ENCODE measurements at places on chromosomes 2 and 18.

DNA sequence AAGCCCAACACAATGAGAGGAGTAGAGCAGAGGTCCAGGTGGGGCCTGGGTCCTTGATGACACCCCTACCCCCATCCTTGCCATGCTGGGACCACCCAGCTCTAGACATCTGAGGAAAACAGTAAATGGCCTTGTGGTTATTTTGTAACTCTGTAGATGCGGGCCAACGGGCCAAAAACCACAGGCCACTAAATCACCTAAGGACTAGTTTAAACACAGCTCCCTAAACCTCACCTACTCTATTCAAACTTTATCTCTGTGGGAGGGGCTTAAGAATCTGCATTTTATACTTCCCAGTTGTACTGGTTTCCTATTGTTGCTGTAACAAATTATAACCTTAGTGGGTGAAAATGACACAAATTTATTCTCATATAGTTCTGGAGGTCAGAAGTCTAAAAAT, 19.0 kb upstream of the SERTAD2 start:
- DNase-seq = no peak

- DNase-seq = no peak
Observed at GRCh38 chr2:218091746-218092145, 22.7 kb downstream of the RUFY4 start.

GRCh38 chr2:183034806-183035205, 3.5 kb downstream of the NCKAP1 start:
- DNase-seq = no peak

GRCh38 chr2:44244135-44244871, 31.0 kb upstream of the SLC3A1 start:
- peak; percentile 52 for DNase-seq

- no peak for DNase-seq
Observed at GRCh38 chr2:136164280-136164776, 46.4 kb upstream of the CXCR4 start.

DNA sequence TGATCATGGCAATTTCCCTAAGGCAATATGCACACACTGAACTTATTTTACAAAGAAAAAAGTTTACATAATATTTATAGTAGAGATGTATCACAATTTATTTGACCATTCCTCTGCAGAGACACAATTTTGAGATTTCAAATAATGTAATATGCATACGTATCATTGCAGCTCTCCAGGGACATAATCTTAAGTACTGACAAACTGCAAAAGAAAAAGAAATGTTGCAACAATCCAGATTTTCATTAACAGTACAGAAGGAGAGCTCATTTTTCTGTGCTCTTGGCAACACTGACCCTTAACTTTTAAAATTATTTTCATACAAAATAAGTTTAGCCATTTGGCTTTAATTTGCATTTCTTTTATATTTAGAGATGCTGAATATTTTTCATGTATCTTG, 710.2 kb upstream of the SLC39A10 start:
- no peak for DNase-seq

- DNase-seq = peak; percentile 31
Observed at GRCh38 chr2:30225131-30225762, 6.1 kb upstream of the LBH start.

GRCh38 chr2:62787386-62787785, 81.9 kb downstream of the EHBP1 start:
- no peak for DNase-seq

DNA sequence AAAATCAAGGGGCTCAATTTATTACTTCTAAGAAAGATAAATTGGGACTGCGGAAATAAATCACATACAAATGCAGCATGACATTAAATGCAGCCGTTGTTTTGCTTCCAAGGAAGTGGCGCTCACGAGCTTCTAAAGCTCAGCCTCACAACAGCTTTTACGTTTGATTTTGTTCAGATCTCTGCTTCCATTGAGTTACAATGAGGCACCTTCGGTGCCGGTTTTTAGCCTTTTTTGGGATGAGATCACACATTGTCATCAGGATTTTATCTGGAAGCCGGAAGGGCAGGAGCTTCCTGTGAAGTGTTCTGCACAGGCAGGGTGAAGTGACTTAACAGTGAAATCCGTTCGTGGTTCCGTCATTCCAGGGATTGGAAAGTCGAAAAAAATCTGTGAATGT, 209.8 kb downstream of the DCDC2C start:
- no peak for DNase-seq

DNA sequence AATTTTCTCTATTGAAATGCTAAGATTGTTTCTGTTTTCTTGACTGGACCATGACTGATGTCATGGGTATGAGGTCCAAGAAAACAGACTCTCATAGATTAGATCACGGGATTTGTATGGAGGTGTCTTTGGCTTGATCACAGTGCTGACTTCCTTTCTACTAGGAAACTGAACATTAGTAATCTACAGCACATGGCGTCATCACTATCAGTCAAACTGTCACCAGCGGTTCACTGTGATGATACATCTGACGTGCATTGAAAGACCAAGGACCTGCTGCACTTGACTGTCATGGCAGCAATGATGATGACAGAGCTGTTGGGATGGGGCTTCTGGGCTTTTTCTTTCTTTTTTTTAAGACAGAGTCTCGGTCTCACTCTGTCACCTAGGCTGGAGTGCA, 28.2 kb upstream of the IMPA2 start:
- DNase-seq = no peak

GRCh38 chr18:49340446-49340845, 120.0 kb downstream of the DYM start:
- no peak for DNase-seq

DNA sequence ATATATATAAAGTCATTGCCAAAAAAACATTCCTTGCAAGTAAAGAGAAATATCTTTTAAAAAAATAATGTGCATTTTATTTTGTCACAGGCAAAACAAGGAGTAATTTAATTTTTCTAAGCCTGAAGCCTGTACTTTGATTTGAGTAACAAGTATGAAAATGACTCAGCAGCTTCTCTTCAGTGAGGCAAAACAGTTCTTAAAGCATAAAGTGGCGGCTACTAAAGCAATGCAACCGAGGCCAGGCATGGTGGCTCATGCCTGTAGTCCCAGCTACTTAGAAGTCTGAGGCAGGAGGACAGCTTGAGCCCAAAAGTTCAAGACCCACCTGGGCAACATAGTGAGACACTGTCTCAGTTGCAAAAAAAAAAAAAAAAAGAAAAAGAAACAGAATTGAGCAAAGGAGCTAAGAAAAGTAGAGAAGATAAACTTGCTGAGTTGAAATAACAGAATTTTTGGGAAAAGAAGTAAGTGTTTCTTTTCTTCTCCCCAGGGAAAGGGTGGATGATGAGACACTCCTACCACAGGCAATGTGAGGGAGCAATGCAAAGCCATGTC, 29.6 kb downstream of the DOK1 start:
- DNase-seq = no peak

GRCh38 chr18:23784832-23785245, 95.6 kb downstream of the LAMA3 start:
- no peak for DNase-seq

DNA sequence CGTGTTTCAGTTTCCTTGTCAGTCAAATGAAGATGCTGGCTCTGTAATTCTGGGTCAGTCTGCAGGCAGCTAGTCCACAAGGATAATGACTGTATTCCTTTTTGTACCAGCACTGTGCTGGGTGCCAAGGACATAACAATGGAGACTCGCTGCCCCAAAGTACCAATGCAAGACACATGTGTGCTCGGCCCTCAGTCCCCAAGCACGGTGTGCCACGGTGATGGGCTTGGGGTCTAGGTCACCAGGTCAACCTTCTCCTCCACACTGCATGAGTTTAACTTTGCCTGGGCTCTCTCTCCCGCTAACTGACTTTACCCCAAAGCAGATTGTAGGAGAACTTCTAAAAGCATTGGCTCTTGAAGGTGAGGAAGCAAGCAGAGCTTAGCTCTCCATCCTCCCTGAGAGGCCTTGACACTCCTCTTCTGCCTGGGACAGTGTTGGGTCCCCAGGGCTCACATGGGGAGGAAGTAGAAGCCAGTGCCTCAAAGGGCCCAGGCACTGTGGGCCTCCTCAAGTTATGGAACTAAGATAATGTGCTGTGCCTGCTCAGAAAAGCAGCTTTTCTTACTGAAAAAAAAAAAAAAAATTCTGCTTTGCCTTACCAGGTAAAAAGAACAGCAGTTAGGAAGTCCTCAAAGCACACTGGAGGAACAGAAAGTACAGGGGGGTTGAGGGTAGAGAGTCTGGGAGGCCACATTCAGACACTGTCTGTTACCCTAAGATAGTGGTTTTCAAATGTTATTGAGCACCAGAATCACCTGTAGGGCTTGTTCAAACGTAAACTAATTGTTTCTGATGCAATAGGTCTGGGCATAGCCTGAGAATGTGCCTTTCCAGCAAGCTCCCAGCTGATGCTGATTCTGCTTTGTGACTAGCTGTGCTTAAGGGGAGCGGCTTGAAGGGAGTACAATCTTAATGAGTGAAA, 276.4 kb upstream of the CXCR4 start:
- no peak for DNase-seq

DNA sequence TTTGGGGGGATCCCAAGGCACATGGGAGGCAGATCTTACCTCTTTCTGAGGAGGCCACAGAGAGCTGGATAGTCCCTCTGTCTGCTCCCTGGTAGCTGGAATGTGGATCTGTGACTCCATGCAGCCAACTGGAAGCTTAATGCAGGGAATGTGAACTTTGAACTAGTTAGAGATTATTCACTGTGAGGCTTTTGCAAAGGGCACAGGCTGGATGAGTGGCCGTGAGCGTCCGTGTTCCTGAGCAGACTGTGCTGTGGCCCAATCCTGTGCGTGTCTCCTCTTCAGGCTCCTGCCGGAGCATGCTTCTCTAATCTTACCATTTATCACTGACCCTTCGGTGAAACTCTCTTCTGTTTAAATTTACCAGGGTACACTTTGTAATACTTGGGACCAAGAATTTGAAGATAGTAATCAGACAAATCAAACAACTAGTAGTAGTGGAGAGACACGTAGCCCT, 187.6 kb downstream of the PTPRM start:
- no peak for DNase-seq

DNA sequence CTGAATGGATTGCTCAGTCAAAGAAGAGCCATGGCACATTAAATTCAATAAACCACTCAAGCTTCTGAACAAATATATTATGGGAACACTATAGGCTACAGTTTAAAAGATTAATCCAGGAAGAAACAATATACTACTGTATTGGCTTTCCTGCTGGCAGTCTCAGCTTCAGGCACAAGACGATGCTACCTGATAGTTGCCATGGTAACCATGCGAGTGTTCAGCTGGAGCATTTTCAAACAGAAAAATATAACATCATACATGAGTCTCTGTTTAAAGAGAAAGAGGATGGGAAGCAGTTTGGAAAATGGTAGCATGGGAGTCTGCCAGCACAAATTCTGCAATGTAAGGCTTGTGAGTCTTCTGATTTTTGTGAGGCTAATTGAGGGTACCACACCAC, 65.9 kb upstream of the CPO start:
- no peak for DNase-seq

GRCh38 chr2:60484133-60484645, 69.3 kb downstream of the BCL11A start:
- no peak for DNase-seq

DNA sequence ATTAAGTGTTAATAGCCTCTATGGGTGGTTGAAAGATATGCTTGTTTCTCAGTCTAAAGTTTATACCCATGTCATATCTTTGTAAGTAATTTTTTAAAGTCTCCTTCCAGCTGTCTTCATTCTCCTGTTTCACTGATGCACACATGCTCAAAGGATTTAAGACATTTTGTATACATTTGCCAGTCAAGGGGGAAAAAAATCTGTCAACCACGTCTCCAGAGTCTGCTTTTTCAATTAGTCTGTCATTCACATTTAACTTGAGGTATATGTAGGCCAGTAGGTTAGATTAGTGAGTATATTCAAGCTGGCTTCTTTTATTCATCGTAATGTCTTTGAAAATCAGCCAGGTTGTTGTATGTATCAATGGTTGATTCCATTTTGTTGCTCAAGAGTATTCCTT, 193.5 kb downstream of the MCFD2 start:
- DNase-seq = no peak

DNA sequence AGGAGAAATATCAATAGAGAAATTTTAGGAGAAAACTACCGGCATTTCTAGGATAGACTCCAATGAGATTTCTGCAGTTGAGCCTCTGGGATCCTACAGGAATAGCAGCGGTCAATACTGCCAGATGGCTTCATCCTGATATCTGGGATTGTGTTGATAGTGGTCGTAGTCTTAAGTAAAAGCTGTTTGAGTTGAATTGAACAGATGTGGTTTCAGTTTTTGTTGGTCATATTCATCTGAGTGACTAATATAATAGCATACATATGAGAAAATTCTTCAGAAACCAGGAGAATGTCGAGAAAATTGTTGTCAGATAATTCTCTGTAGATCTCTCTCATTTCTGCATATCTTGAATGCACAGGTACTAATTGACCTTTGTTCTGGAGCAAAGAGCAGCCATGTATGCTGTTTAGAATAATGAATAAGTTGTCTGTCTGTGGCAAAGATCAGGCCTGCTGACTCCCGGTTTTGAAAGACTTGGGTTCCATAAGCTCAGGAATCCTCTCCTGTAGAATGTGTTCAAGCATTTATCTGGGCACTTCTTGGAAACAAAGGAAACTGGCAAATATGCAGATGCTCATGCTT, 288.1 kb downstream of the TMX3 start:
- no peak for DNase-seq

- DNase-seq = no peak
Observed at GRCh38 chr18:36536426-36536825, 238.9 kb downstream of the FHOD3 start.

- DNase-seq = no peak
Observed at GRCh38 chr18:3472681-3473544, 22.9 kb downstream of the TGIF1 start.

DNA sequence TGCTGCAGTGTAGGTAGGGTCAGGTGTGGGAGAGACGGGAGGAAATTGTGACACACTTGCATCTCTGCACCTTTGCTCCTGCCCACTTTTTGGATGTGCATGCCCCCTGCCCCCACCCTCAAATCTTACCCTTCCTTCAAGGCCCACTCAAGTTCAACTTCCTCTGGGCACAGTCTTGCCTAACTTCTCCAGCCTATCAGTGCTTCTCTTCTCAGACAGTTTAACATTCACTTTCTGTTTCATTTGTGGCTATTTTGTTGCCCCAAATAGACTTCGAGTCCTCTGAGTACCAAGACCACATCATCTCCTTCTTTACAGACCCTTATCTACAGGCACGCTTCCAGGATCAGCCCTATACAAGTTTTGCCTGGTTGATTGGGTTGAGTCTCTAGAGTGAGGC, 2.7 kb downstream of the ST8SIA5 start:
- DNase-seq = no peak

Measured in activated naive CD4-positive, alpha-beta T cell treated with anti-CD3 and anti-CD28 coated beads, Interleukin-2, amount 50 U/mL, for 16 hours (primary cell).